Psoas muscle (tissue), 8 donors: ENCODE measurements at places on chromosomes 13 and 19. TPM values are rescaled to one million over a fixed set of nuclear protein-coding genes. Genes with fewer than 3 reads are reported as not detected.

Gene AP1M2
- 0.13 TPM for polyA plus RNA-seq

Gene TRAPPC2B
- polyA plus RNA-seq = 30.9 TPM

Gene IL11
- not detected for polyA plus RNA-seq

DNA sequence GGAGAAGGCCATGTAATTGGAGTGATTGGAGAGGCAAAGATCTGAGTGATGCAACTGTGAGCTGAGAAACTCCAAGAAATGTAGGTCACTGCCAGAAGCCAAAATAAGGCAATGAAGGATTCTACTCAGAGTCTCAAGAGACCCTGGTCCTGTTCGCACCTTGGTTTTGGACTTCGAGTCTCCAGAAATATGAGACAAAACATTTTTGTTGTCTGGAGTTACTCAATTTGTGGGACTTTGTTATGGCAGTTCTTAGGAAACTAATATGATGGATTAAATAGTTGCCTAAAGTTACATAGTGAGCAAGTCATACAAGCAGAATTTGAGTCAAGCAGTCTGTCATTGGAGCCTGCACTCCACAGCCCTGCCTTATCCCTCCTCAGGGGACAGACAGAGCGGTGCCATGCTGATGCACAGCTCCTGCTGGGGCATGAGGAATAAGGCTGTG lies 104.2 kb downstream of the ITGBL1 start:
- no peaks in the 10 kb centered on the region for H3K27me3 ChIP-seq
- no peaks in the 10 kb centered on the region for H3K36me3 ChIP-seq
- no peaks in the 10 kb centered on the region for H3K4me1 ChIP-seq
- H3K4me3 ChIP-seq = no peak overlapping the region

GRCh38 chr13:66714795-66715194 lies 515.3 kb downstream of the PCDH9 start:
- no peak overlapping the region for H3K4me3 ChIP-seq
- no peak for DNase-seq
- no peak overlapping the region for H3K27ac ChIP-seq
- no peaks in the 10 kb centered on the region for H3K27me3 ChIP-seq
- H3K36me3 ChIP-seq = no peaks in the 10 kb centered on the region

DNA sequence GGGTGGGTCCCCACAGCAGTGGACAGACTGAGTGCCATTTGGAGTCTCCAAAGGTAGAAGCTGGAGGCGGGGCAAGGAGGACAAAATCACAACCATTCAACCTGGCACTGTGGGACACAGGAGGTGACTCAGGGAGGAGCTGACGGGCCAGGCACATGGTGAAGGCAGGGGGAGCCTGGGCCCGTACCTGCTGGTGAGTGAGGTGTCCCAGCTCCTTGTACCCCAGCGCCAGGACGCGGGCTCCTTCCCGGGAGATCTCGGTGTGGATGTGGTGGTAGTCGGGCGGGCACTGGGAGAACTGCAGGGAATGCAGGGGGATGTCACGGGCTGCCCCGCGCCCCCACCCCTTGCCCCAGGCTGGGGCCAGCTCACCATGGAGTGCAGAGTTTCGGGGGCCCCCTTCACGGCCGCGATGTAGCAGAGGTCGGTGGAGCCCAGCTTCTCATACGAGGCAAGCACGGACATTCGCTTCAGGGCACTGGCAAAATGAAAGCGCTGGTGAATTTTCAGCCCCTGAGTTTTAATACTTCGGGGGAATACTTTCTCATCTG lies 9.8 kb downstream of the ATP13A1 start:
- no peak overlapping the region for H3K4me3 ChIP-seq
- H3K27me3 ChIP-seq = no peaks in the 10 kb centered on the region
- no peak overlapping the region for H3K27ac ChIP-seq
- no peak for DNase-seq
- H3K36me3 ChIP-seq = peaks cover 19% of the 10 kb centered on the region

GRCh38 chr19:17409990-17410389 lies 4.6 kb upstream of the BST2 start:
- H3K27ac ChIP-seq = no peak overlapping the region
- H3K27me3 ChIP-seq = peaks cover 2% of the 10 kb centered on the region
- no peaks in the 10 kb centered on the region for H3K4me1 ChIP-seq
- no peaks in the 10 kb centered on the region for H3K36me3 ChIP-seq
